Activated T-cell treated with anti-CD3 and anti-CD28 coated beads for 4 hours (primary cell): ENCODE measurements at places on chromosomes 4 and X.

GRCh38 chr4:48121180-48121579 is 12.9 kb downstream of the TXK start:
- DNase-seq, result no peak

DNA sequence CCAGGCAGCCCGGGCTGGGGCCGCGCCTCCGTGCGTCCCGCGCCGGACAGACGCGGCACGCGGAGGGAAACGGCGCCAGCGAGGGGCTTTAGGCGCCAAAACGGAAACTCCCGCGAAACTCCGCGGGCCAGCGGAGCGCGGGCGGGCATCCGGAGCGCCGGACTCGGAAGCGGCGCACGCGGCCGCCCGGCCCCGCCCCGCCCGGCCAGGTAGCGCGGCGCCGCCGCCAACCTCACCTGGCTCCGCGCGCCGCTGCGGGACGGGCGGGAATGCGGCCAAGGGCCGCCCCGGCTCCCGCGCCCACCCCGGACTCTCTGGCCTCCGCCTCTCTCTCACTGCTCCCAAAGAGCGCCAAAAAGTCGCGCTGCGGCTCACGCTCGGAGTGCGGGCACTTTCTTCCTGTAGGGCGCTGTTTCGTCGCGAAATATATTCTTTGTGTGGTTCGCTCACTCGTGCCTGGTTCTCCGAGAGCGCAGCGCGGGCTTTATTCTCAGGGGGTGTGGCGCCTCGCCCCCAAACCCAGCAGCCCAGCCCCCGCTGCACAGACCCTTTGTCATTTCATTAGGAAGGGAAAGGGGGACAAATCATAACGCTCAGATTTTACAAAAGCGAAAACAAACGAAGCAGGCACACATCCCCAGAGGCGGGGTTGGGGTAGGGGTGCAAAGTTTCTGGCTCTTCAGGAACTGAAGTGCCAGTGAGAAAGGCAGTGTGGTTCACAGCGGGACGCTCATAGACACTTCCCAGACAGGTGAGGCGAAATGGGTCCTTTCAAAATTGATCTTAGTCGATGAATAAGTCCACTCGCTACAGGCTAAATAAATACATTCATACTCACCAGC is 961 bp upstream of the MBNL3 start:
- peak; percentile 18 for DNase-seq

DNA sequence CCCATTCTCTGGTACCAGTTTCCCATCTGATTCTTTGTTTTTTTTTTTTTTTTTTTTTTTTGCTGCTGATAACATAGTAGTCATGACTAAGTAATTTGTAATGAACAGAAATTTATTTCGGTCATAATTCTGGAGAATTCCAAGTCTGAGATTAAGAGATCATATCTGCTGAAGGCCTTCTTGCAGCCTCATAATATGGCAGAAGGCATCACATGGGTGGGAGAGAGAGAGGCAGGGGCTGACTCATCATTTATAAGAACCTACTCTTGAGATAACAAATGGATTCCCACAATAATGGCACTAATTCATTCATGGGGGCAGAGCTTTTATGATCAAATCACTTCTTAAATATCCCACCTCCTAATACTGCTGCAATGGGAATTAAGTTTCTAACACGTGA is 1034.3 kb downstream of the STIM2 start:
- DNase-seq, result no peak

- no peak for DNase-seq
Measured at GRCh38 chrX:39481621-39482020, 616.1 kb downstream of the BCOR start.

DNA sequence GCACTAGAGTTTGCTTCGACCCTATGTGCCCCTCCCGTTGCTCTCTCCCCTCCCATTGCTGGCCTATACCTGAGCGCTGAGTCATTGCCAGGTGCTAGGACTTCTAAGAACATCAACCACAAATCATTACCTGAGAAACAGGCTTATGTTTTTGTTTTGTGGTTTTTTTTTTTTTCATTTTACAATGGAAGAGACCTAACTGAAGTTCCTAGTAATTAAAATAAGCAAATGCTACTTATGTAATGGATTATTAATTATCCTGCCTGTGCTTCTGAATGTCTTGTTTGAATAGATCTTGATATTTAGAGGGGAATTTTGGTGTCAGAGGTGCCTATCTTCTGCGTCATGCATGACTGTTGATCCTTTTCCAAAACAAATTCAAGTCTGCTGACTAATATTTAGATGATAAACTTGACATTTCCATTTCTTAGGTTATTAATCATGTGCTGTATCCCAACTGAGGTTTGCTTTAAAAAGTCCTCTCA is 275.4 kb upstream of the CPEB2 start:
- no peak for DNase-seq

GRCh38 chrX:124086411-124086810 is 124.9 kb downstream of the STAG2 start:
- peak; percentile 11 for DNase-seq

- DNase-seq, result no peak
Measured at GRCh38 chrX:11664211-11665167, 1.2 kb downstream of the ARHGAP6 start.

GRCh38 chr4:181254771-181255170 is 988.4 kb upstream of the TENM3 start:
- no peak for DNase-seq

- no peak for DNase-seq
Measured at GRCh38 chr4:4754641-4755040, 104.8 kb upstream of the MSX1 start.

DNA sequence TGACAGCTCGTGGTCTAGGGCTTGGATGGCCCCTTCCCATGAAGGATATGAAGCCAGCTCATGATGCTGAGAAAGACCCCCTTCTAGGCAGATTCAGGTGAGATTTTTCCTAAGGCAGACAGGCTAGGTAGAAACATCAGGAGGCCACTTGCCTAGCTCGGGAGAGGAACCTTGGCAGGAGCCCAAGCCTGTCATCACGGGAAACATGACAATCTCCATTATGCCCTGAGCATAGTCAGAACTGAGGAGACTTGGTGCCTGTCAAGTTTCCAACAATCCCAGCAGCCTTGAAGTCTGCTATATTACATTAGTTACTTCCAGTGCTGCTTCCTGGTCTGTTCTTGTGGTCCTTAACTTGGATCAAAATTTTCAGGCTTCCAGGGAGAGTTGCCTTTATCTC is 18.7 kb upstream of the WDR1 start:
- DNase-seq, result no peak

DNA sequence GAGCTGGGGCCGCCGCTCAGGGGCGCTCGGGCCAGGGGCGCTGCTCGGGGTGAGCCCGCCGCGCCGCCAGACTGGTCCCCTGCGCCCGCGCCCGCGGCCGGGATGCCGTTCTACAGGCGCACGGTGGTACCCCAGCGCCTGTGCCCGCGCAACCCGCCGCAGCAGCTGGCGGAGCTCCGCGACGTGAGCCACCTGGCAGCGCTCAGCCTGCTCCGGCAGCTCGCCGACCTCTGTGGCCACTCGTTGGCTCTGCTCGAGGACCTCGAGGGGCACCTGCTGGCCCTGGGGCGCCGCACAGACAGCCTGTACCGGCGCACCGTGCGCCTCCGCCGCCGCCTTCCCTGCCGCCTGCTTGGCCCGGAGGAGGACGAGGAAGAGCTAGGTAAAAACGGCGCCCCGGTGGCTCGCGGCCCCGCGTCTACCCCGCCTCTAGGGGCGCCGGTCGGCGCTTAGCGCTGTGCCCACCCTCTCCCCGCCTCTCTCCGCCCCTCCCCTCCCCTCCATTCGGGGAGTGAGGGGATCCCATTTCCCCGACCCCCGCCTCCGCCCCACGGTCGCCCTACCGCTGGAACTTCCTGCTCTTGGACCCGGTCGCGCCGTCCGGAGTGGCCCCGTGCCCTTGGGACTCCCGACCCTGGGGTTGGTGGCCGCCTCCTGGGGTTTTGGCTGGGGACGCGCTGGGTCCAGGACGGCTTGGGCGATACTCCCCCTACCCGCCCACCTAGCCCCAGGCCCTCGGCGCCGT is 513 bp downstream of the NHSL2 start:
- DNase-seq, result no peak

GRCh38 chr4:4481399-4481994 is 60.4 kb downstream of the STX18 start:
- DNase-seq, result no peak

DNA sequence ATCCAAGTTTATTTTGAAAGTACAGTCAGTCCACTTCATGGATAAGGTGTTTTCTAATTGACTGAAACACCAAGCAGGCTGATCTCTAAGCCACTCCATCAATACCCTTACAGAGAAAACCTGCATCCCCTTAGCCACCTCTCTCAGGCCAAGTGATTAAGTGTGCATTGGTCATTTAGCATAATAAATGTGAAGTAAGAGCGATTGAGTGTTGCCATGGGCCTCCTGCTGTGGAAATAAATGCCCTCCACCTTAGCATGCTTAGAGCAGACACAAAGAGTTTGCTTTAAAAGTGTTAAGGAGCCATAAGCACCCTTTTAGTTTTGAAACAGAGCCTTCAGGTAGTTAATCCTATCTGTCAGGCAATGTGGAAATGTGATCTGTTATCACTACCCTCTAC is 386.5 kb downstream of the GPAT3 start:
- no peak for DNase-seq

- no peak for DNase-seq
Measured at GRCh38 chr4:6343939-6344408, 74.3 kb downstream of the WFS1 start.

GRCh38 chr4:120616-121015 is 3.7 kb upstream of the ZNF718 start:
- DNase-seq, result no peak

DNA sequence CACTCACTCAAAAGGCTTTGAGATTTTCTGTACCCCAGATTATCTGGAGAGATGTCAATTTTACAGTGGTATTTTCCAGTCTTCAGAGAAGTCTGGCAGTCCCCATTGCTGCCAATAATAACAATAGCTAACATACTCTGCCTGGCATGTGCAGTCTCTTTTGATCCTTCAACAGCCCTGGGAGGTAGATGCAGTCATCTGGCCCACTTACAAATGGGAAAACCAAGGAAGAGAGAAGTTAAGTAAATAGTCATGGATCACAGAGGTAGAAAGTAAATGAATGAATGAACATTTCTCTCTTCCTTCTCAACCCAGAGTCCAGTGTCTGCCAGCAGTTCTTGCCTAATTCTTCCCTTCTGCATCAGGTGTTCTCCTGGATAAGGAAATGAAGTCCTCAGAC is 113.0 kb upstream of the EDNRA start:
- DNase-seq, result no peak

- no peak for DNase-seq
Measured at GRCh38 chr4:108171339-108172230, 2.9 kb upstream of the LEF1 start.

DNA sequence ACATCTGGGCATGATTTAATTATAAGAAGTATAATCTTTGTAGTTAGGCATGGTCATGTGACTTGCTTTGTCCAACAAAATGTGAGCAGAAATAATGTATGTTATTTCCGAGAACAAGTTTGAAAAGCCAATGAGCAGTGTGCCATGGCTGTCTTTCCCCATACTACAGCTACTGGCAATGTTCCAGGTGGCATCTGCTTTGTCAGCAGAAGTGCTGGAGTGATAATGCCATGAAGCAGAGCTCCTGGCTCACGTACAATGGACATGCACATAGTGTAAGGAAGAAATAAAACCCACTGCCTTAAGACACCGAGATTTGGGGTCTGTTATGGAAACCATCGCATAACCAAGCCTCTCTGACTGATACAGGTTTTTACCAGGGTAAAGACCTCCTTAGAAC is 212.6 kb upstream of the RASGEF1B start:
- no peak for DNase-seq
